A549 treated with CpdA at 1 μM for 4 hours (cell line): ENCODE measurements at places on chromosomes 3 and 15. TPM values are rescaled to one million over a fixed set of nuclear protein-coding genes. Genes with fewer than 3 reads are reported as not detected.

The KBTBD12 gene
- not detected in 5 replicates for total RNA-seq

The ZNF662 gene
- total RNA-seq = not detected in 5 replicates

The TLR9 gene
- total RNA-seq = 0.08 TPM in 2 of 5 replicates, not detected in the others

The SYNPR gene
- not detected in 5 replicates for total RNA-seq

The P2RY1 gene
- total RNA-seq = 0.36 to 0.41 TPM (median 0.37 TPM) in 5 replicates

The KNG1 gene
- not detected in 5 replicates for total RNA-seq

The SCN11A gene
- total RNA-seq = not detected in 5 replicates

The CHD2 gene
- 27.5 to 35.0 TPM (median 29.2 TPM) in 5 replicates for total RNA-seq

The IL1RAP gene
- 5.9 to 7.0 TPM (median 6.3 TPM) in 5 replicates for total RNA-seq

The GRK7 gene
- 0.02 to 0.06 TPM (median 0.03 TPM) in 3 of 5 replicates, not detected in the others for total RNA-seq

The TARS3 gene
- total RNA-seq = 6.2 to 10.4 TPM (median 7.2 TPM) in 5 replicates

The SLCO2A1 gene
- 0.02 to 0.07 TPM in 2 of 5 replicates, not detected in the others for total RNA-seq

The EIF2B5 gene
- 26.5 to 30.8 TPM (median 29.7 TPM) in 5 replicates for total RNA-seq
